IMR-90 (cell line): ENCODE measurements at places on chromosomes 2 and 18. TPM values are rescaled to one million over a fixed set of nuclear protein-coding genes. Genes with fewer than 3 reads are reported as not detected.

DNA sequence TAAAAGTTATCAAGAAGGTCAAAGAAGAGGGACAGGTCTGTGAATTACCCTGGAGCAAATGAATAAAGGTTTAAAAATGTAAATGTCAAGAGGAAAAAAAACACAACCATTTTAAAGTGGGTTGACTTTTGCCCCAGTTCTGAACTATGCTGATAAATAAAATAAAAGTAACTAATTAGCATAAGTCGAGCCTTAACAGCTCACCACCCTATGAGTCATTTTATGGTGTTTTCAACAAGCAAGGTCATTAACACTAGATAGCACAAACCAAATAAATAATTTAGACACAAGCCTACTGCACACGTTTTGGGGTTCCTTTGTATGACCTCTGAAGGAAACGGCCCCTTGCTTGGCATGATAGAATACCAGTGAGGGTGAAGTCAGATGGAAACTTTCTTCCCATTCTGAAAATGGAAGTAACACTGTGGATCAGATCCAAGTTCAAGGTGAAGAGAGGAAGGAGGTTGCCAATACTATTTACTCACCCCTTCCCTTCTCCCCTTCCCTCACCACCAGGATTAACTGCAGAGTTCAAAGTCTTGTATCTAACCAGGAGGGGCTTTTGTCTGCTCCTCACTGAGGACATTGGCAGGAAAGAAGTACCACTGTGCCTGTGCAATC, 380.0 kb upstream of the ACVR2A start:
- DNase-seq = no peak

DNA sequence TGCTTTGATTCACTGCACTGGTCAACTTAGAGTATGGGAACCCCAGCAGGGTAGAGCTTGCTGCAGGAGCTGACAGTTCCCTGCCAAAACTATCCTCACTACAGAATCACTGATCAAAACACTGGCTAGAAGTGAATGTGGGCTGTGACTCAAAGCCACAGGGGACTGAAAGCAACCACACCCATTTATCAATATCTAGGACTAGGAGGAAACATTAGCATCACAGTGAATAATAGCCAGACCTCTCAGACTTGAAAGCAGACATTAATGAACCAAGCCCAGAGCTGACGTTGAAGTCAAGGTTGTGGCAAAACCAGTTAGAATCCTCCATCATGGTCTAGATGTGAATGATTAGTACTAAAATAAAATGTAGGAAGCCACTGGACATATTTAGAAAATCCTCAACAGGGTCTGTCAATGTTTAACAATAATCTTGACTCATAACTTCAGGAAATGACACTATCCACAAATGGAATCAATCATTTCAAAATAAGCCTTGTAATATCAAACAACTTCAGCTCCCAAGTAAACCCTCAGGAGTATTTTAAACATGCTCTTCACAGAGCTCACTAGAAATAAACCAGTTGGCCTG, 131.4 kb downstream of the CDH20 start:
- no peak for DNase-seq

DNA sequence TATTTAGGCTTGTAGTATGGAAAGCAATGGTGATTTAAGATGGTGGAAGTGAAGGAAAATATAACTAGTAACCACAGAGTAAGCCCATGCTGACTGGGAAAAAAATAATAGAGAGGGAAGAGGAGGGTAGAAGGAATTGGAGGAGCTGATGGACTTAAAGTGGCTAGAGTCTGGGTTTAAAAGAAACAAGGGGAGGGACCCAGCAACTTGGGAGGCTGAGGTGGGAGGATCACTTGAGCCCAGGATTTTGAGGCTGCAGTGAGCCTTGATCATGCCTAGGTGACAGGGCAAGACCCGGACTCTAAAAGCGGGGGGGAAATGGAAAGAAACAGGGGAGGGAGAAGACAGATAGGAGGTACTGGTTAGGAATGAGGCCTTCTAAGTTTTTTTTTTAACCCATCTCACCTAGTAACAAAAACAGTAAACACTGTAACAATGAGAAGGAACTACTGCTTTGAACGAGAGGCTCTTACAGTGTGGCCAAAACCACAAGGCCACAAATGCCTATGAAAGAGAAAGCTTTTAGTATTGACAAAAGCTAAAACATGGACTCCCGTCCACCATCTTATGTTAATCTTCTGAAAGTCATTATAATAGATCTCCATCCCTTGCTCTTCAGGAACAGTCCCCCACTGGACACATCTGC, 26.6 kb downstream of the METTL8 start:
- no peak for DNase-seq

VWA3B gene
- total RNA-seq = not detected in 2 replicates

DOK6 gene
- 2.7 and 3.9 TPM in 2 replicates for total RNA-seq
